ENCODE measurements at places on chromosomes 2 and 18.
A peak's percentile ranks its signal among the peaks of the same experiment; 100 is the strongest.

GRCh38 chr2:9230881-9231280 lies 24.3 kb downstream of the ASAP2 start:
- DNase-seq, result no peak

- DNase-seq, result peak; percentile 35
Measured at GRCh38 chr2:73111073-73112025, 1.4 kb downstream of the RAB11FIP5 start.

DNA sequence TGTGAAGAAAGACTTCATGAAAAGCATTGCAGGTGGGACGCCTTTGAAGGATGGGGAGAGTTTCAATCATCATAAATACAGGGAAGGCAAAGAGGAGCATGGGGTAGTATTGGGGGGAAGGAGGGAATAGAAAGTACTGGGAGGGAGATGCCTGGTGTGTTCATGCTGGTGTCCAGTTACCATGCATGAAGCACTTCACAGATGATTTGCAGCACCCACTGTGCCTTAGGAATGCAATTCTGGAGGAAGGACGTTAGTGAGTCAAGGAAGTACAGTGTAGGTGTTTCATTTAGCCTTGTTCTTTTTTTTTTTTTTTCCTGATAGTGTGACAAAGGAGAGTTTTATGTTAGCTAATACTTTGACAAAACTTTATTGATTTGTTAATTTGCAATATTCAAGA lies 36.8 kb downstream of the ADAM23 start:
- DNase-seq, result no peak

DNA sequence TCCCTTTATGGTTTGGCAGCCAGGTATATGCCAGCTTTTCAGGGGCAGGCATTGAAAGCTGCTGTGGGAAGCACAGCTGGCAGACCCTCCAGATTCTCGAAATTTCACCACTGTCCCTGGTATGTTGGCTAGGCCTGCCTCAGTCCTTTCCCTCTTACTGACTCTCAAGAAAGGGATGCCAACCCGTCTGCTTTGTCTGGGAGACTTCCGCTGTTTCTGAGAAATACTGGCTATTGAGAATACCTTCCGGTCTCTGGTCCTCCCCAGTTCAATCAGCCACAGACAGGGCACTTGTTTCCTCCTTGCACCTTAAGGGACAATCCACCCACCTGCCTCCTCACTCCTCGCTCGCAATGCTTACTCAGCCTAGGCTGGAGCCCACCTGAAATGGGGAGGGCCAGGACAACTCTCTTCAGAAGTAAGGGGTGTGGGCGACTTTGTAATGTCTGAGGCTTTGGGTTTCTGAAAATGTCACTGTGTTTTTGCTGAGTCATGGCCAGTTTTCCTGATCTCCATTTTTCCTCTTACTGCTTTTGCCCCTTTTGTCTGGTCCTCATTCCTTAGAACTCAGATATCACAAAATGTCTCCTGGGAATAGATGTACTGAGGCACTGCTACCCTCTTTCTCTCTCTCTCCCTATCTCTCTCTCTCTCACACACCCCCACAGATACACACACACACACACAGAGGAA lies 571.1 kb downstream of the TNS1 start:
- no peak for DNase-seq

DNA sequence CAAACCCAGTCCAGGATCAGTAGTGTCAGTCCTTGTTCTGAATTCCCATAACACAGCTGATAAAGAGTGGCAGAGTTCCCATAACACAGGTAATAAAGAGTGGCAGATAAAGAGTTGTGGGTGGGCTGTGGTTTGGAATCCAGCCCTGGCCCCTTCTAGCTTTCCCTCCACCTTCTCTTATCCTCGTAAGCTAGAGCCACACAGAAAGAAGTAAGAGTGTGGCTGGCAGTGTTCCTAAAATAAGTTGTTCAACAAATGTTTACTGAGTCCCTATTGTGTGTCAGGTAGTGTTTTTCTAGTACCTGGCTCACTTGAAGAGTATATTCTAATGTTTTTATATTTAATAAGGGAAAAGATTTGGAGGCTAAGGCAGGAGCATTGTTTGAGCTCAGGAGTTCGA lies 65.0 kb upstream of the BCL2L11 start:
- DNase-seq, result no peak

- no peak for DNase-seq
Measured at GRCh38 chr2:128378231-128379020, 59.8 kb upstream of the HS6ST1 start.

All from T47D (cell line).